ENCODE measurements at places on chromosomes 5 and 9.

DNA sequence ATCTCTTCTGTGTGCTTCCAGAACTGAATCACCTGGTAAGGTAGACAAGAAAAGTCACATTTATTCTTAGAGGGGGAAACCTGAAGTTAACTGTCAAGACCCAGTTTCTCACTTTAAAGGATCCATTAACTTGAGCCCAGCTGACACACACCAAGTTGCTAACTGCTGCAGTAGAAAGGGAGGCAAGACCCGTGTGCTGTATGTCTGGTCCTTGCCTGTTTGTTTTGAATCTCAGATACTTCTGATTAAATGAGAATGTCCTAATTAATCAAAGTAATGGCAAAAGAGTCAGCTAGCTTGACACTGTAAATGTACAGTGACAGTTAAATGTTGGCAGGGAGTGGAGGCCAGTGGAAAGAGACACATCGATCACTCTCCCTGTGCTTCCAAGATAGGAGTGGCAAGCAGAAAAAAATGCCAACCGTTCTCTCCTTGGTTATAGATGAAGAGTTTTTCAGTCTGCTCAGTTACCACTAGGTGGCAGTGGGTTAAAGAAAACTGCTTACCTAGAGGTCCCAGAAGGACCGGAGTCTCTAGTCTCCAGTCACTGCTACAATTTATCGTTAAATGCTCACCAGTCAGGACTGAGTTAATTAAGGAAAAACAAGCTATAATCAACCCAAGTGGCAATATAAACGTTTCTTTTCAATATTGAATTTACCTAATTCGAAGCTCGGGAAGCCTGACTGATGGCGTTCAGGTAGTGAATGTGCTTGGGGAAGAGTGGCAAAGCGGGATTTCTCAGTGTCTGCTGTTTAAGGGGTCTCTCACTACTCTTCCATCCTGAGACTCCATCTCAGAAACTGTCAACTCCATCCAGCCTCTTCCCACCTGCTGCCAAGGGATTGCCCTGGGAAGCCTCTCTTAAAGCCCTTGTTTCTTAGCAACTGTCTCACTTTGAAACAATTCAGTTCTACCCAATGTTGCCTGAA, 18.4 kb downstream of the LSM11 start:
- peak; percentile 35 for DNase-seq

DNA sequence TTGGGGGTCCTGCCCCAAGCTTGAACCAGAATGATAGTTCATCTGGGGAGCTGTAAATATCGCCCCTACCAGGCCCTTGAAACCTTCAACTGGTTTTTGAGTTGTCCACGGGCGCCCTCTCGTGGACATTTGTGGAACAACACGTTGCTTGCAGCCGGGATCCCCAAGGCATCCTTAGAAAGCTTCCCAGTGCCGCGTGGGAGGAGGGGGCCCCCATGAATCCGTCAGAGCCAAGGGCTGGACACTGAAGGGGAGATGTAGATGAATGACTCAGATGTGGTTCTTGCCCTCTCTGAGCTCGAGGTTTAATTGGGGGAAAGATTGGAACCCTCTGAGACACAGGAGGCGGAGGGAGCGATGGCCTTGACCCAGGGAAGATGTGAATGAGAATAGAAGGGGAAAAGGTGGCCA, 31.8 kb upstream of the ORM1 start:
- DNase-seq: no peak

DNA sequence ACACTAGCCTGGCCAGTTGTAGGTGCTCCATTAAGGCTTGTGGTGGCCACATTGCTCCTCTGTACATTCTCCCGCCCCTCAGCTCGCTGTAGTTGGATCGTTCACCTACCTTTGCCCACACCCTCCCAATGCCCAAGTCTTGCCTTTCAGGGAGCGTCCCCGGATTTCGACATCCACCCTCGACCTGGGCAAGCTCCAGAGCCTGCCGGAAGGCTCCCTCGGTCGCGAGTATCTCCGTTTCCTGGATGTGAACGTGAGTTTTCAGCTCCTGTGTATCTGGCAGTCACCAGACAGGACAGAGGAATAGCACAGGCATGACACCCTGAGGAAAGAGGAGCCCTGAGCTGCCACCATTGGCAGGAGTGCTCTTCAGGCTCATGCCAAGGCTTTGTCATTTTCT, 3.0 kb downstream of the COQ4 start:
- DNase-seq: no peak

DNA sequence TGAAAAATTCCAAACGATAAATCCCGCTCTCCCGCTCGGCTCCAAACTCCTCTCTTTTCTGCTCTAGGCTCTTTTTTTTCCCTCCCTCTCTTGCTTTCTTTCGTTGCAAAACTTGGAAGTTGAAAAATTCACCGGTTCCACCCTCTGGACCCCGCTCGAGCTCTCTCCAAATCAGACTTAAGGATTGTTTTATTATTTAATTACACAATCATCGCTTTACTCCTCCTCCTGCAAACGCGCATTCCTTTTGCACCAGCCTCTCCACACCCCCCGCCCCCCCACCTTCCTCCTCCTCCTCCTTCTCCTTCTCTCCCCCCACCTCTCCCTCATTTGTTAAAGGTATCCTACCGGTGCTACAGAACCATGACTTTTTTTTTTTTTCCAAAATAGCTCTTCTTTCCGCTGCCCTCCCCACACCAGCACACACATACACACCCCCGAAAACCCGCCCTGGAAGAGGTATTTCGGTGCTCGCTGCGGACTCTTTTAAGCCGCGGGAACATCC, 535 bp upstream of the NFIB start:
- DNase-seq: no peak

GRCh38 chr5:81555865-81556264, 161.9 kb upstream of the ACOT12 start:
- DNase-seq: no peak

- no peak for DNase-seq
These were observed 1388.3 kb upstream of the ACO1 start for GRCh38 chr9:30995956-30996738.

DNA sequence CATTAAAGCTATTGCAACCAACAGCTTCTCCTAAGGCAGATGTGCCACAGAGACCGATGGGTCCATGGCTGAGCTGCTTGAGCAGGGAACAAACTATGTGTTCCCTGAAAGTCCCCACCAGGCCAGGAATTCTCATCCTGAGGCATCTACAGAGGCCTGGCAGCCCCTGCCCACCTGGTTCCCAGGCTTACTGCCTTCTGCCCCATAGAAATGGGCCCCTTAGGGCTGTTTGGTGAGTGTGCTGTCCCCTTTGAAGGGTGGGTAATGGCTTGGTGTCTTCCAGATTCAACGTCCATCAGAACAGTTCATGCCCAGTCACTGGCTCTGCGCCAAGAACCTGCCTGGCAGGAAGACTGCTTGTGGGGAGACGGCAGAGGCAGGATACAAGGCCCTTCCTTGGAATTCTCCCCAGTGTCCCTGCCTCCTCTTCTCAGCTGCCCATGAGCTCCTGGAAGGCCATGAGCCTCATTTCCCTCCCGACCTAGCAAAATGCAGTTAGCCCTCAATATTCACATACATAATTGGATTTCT, 3.8 kb upstream of the COL27A1 start:
- no peak for DNase-seq

DNA sequence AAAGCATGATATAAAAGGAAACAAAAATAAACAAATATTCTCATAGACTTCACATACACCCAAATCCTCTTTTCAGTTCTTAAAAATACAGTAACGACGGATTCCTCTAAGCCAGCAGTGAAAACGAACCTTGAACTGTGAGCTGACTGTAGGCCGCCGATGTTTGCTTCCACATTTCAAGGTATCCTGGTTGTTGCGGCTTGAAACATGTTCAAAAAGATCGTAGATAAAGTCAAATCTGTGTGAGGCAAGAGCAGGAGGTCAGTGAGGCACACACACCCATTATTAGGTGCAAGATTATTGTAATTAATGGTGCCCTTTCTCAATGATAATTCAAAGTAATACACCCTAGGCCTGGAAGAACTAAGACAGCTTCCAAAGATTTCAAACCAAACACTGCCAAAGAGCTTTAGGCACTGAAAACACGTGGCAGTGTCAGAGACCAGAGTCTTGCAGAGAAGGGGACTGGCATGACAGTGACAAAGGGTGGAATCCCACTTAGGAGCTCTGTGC, 141.2 kb upstream of the RETREG1 start:
- no peak for DNase-seq

GRCh38 chr5:96408841-96409538, 24.1 kb downstream of the PCSK1 start:
- no peak for DNase-seq

- DNase-seq: no peak
These were observed 1935.0 kb downstream of the EFNA5 start for GRCh38 chr5:105735704-105736103.

DNA sequence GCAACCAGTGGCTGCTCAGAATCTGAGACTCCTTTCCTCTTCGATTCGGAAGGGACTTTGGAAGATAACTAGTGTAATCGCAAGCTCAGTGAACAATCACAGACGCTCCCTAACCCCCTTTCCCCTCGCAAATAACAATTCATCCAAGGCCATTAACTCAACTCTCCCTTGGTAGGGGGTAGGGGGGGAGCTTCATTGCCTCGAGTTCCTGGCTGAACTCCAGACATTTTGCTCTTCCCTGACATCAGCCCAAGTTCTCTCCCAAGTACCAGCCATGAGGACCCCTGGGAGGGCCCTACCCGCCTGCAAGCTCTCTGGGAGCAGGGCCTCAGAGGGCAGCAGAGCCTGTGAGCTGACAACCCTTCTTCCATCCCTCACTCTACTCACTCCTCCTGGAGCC, 8.4 kb downstream of the FAM163B start:
- DNase-seq: no peak

- DNase-seq: no peak
These were observed 225.8 kb downstream of the PAX5 start for GRCh38 chr9:36808251-36808650.

DNA sequence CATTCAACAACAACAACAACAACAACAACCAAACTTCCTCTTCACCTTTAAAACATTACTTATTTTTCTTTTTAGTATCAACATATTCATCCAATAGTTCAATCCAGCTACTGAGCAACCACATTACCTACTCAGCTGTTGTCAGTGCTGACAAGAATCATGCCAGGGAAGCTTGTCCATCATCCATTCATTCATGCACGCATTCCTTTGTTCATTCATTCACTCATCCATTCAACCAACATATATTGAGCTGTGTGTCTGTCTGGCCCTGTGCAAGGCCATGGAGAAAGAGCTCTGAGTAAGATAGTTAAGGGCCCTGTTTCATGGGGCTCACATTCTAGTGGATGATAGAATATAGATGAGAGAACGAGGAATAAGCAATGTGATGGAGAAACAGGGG, 80.2 kb upstream of the TBC1D2 start:
- DNase-seq: no peak

- peak; percentile 50 for DNase-seq
These were observed 57.9 kb upstream of the CCNG1 start for GRCh38 chr5:163379298-163380155.

DNA sequence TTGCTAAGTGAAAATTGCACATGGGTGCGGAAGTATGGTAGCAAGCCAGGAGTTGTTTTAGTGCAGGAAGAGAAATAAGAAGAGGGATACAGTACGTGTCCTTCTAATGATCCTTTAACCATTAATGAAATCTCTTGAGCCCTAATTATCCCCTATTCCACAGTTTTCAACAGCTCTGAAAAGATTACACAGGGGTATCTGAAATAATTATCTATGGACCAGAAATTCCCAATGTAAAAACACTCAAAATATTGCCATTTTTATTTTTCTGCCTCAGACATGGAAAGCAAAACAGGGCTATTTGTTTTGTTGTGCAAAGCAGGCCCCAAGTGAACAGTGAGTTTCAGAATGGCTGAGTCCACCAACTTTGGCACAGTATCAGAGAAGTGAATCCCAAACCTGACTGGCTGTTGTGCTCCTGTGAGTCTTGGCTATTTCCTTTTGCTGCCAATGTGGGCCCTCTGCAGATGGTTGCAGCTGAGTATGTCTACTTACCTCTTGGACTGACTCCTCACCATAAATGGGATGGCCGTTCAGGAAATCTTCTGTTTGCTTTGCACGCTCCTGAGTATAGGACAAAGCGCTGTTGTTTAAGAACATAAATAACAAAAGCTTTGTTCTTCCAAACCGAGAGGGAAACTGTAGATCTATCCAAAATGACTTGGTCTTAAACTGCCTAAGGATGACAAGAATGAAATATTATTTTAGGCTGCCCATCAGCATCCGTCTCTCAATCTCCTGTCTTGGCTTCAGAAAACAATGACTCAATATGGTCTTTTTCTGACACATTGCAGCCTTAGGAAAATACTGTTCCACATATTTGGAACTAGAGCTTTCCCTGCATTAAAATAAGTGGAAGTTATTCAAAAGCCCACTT, 204.1 kb downstream of the DEPDC1B start:
- no peak for DNase-seq
